ENCODE measurements at places on chromosomes 3 and 15.

- DNase-seq, result no peak
Measured at GRCh38 chr15:44516436-44516835, 20.5 kb upstream of the EIF3J start.

GRCh38 chr15:38610748-38611147 is 46.1 kb upstream of the RASGRP1 start:
- no peak for DNase-seq

DNA sequence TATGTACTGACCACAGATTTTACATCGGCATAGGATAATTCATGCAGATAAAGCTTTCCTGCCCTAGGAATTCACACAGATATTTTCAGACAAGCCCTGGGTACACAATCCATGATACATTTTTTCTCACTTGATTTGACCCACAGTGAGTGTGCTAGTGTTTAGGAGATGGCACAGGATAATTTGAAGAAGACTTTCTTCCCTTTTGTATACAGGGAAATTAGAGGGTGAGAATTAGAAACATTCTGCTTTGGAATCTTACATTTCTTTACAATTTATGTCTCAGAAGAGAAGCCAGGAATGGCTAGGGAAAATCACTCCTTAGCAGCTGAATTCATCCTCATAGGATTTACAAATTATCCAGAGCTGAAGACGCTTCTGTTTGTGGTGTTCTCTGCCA is at the start of gene OR5K4:
Gene OR5K4 (plus strand): TSS at position 301 of the 400 bp plus-strand sequence. CDS start 0 bp downstream, at position 301.
- DNase-seq, result no peak

GRCh38 chr3:44068753-44069152 is 172.9 kb upstream of the TOPAZ1 start:
- DNase-seq, result no peak

GRCh38 chr15:28006116-28006905 is 92.8 kb downstream of the OCA2 start:
- no peak for DNase-seq

DNA sequence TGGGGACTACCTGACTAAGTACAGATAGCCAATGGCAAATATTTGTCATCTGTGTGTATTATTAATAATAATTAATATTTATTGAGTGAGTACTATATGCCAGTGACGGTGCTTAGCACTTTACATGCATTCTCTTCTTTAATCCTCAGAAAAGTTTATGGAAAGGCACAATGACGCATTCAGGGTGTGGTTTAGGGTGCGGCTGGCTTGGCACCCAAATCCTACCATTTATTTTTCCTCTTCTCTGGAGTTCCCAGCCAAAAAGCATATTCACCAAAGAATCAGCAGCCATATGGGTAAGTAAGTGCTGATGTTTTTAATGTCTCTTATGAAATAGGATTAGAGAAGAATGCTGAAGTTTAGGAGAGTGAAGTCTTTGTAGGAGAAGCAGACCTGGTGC is 140.4 kb upstream of the TP63 start:
- DNase-seq, result no peak

GRCh38 chr3:37074178-37074577 is 80.9 kb downstream of the MLH1 start:
- no peak for DNase-seq

DNA sequence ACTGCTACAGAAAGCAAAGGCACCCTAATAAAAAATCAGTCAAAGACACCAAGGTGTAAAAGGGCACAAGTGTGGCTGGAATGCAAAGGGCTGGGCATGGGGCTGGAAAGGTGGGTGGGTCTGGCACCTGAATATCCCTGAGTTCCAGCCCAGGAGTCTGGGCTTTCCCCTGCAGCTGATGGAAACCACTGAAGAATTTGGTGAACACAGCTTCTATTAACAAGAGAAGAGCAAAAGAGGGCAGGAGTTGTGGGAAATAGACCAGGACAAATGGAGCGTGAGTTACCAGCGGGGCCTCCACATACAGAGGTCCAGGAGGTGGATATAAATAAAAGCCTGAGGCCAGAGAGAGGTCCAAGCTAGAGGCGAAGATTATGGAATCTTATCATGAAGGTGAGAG is 45.1 kb upstream of the TPM1 start:
- DNase-seq, result no peak

DNA sequence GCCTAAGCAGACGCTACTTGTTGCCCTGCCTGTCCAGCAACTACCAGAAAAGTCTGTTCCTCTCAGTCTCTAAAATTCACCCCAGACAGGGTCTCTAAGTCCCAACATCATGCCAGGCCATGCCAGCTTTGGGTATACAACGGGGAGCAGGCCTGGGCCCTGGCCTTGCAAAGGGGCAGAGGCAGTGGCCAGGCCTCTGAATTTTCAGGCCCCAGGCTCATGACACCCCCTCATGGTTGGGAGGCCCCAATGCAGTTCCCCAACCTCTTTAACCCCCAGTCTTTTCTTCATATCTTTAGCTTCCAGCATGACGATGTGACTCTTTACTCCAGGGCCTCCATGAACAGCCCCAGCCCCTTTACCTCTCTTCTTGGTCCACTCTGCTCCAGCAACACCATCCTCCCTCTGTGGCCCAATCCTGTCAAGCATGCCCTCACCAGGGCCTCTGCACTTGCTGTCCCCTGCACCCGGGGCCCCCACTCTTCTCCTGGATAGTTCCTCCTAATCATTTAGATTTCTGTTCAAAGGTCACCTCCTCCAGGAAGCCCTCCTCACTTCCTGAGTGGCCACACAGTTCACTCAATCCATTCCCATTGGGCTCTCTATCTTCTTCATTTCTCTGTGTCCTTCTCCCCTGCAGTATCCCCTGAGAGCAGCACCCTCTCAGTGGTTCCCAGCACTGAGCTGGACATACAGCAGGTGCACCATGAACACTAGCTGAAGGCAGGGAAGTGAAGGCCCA is 4.8 kb downstream of the IQSEC1 start:
- no peak for DNase-seq

DNA sequence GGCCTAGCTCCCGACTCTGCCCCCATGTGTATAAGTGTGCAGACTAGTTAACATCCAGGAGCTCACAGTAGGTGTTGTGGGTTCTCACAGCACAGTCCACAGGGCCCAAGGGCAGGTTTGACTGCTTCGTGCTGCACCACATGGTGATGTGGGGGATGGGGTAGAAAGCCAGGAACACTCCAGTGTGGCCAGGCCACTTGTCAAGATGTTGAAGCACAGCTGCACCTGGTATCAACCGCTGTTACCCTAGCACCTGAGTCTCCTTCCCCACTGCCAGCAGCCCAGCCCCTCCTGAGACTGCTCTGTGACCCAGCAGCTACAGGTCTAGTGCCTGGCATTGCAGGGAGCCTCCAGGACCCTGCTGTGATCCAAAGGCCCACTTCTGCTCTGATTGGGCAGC is 53.4 kb downstream of the CHDH start:
- no peak for DNase-seq

- no peak for DNase-seq
Measured at GRCh38 chr3:24601066-24601939, 106.7 kb upstream of the THRB start.

DNA sequence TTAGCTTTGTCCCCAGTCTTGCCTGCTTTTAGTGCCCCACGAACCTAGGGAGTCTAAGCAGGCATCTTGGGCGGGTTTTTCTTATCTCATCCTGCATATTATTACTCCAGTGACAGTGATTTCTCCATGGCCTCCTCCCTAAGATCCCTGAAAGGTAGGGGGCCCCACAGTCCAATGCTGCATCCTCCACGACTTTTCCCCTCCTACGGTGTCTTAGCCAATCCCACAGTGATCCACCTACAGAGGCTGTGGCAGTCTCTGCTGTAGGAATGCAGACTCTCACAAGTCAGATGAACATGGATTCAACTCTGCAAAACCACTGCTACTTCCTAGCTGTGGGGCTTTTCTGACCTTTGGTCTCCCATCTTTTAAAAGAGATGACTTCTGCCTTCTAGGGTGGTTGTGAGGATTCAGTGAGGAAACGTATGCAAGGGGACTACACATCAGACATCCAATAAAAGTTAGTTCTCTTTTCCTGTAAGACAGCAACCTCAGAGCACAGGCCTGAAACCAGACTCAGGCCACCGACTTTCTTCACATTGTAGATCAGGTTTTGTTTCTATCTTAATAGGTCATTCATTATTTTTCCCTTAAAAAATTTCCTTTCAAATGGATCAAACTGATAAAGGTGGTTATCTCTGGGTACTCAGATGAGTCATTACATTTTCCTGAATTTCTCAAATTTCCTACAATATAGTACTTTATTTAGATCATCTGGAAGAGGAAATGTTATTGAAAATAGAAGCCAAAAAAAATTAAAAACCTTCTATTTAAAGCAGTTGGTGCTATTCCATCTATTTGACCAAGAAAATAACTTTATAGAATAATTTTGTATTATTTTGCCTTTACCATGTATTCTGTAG is 23.2 kb downstream of the ILDR1 start:
- DNase-seq, result no peak

DNA sequence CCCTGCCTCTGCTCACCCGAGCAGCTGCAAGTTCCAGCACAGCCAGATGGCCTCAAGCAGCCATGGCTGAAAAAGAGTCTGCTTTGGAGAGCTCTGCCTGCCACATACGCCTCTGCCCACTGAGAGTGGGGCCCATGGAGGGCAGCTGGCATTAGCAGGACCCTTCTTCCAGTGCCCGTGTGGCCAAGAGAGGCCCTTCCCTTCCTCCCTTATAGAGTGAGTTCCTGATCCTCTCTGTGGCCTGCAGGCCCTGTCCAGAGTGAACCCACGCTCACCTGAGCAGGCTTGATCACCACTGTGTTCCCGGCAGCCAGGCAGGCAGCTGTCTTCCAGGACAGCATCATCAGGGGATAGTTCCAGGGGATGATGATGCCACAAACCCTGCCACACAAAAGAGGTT is 41.4 kb upstream of the SLC41A3 start:
- peak; percentile 21 for DNase-seq

DNA sequence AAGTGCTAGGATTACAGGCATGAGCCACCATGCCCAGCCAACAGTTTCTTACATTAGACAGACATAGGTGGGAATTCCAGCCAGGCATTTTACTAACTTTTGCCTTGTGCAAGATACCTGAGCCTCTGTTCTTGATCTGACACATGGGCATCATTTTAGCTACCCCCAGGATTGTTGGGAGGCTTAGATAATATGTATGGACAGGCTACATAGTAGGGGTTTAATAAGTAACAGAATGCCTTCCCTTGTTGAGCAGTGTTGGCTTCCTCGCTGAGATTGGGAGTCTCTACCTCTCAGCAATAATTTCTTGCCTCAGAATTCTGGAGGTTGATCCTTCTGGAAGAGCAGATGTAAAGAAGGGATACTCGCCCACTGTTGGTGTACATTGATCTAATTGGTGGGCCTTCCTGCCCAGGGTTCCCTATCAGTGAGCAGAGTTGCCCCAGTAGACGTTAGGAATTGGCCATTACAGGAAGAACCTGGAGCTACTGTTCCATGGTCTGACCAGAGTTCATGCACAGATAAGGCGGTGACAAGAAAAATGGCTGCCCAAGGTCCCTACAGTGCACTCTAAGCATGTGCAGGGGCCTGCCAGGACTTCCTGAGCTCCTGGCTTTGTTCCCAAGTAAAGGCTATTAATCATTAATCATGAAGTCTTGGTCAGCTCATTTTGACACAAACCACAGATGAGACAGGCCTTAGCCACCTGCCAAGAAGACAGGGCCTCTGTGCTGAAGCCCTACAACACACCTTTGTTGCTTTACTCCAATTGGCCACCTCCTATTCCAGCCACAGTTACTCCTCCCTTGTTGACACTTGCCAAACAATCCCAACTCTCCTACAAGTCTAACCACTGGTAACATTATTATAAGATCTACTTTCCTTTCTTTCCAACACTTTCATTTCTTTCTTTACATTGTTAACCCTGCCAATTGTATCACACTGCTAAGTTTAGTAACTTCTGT is 5.0 kb upstream of the IL17RE start:
- DNase-seq, result no peak
